Epithelial cell of proximal tubule (primary cell): ENCODE measurements at places on chromosomes 5 and 9.

DNA sequence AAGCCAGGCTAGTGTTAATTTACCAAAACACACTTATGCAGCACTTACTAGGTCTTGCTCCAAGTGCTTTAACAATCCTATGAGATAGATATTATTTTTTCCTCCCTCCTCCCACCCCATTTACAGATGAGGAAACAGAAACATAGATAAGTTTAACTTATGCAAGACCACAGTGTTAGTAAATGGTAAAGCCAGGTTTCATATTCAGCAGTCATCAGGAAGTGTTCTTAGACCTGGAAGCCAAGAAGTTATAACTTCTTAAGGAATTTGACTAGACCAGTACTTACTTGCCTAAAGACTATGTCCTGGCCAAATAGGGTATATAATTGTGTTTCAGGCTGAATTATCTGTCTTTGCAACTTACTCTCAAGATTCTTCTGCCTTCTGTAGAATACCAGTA lies 15.9 kb downstream of the ABHD17B start:
- DNase-seq: no peak

DNA sequence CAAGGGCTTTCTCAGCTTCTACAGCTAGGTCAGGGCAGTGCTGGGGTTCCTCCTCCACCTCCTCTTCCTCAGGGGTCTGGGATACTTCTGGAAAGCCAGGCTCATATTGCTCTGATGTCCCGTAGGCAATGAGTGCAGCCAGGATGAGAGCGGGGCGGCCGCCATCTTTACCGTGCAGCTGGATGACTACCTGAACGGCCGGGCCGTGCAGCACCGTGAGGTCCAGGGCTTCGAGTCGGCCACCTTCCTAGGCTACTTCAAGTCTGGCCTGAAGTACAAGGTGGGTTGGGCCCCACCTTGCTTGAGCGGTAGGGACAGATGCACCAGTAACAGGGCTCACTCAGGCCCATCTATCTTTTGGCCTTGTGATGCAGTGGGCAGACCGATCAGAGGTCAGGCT lies 34.8 kb downstream of the GSN start:
- DNase-seq: no peak

- DNase-seq: no peak
Measured at GRCh38 chr5:89595056-89595455, 712.1 kb upstream of the MEF2C start.

DNA sequence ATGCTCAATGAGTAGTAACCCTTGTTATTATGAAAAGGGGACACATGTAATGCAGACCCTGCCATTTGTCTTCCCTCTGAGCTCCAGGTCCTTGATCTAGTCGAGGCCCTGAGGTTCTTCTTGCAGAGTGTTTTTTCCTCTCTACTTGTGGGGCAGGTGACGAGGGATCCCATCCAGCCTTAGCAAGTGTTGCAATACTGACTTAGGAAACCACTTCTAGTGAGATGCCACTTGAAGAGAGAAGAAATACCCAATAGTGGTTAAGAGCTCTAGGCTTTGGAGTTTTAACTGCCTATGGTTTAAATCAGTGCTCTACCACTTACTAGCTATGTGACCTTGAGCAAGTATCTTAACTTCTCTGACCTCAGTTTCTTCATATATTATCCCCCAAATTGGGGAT lies 10.2 kb downstream of the PPARGC1B start:
- no peak for DNase-seq

DNA sequence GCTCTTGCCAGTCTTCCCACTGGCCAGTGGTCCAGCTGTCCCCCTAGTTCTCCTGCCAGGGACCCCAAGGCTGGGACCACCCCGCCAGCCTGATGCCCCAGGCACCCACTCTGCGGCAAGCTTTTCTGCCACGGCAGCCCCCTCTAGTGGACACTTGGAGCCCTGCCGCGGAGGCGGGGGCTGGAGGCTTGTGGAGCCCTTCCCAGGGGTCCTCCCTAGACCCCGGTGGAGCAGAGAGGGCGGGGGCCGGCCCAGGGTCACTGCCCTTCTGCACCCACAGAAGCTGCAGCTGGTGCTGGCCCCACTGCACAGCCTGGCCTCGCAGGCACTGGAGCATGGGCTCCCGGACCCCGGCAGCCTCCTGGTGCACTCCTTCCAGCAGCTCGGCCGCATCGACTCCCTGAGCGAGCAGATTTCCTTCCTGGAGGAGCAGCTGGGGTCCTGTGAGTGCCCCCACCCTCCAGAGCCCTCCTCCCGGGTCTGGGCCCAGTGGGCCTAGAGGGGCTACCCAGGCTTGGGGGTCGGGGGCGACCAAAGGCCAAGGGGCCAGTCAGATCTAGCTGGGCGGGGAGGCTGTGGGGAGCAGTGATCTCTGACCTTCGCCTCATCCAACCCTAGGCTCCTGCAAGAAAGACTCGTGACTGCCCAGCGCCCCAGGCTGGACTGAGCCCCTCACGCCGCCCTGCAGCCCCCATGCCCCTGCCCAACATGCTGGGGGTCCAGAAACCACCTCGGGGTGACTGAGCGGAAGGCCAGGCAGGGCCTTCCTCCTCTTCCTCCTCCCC lies 9.1 kb downstream of the EGFL7 start:
- no peak for DNase-seq

DNA sequence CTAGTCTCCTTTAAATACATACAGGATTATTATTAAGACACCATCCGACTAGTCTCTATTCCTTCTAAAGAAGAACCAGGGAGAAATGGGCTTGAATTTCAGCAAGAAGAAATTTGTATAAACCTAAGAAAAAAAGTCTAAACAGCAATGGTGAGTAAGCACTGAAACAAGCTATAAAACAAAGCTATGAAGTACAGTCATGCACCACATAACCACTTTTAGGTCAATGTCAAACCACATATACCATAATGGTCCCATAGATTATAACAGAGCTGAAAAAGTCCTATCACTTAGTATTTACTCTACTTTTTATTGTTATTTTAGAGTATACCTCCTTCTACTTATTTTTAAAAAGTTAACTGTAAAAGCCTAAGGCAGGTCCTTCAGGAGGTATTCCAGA lies 102.0 kb upstream of the NFIB start:
- DNase-seq: no peak

GRCh38 chr9:123250504-123250903 lies 17.9 kb downstream of the STRBP start:
- no peak for DNase-seq

- no peak for DNase-seq
Measured at GRCh38 chr5:165188556-165189175, 1683.2 kb downstream of the MAT2B start.

GRCh38 chr5:164784230-164784629 lies 1278.8 kb downstream of the MAT2B start:
- no peak for DNase-seq

- DNase-seq: peak; percentile 27
Measured at GRCh38 chr5:94618029-94618492, 343 bp downstream of the KIAA0825 start.

- no peak for DNase-seq
Measured at GRCh38 chr5:112697322-112697721, 40.4 kb upstream of the APC start.

DNA sequence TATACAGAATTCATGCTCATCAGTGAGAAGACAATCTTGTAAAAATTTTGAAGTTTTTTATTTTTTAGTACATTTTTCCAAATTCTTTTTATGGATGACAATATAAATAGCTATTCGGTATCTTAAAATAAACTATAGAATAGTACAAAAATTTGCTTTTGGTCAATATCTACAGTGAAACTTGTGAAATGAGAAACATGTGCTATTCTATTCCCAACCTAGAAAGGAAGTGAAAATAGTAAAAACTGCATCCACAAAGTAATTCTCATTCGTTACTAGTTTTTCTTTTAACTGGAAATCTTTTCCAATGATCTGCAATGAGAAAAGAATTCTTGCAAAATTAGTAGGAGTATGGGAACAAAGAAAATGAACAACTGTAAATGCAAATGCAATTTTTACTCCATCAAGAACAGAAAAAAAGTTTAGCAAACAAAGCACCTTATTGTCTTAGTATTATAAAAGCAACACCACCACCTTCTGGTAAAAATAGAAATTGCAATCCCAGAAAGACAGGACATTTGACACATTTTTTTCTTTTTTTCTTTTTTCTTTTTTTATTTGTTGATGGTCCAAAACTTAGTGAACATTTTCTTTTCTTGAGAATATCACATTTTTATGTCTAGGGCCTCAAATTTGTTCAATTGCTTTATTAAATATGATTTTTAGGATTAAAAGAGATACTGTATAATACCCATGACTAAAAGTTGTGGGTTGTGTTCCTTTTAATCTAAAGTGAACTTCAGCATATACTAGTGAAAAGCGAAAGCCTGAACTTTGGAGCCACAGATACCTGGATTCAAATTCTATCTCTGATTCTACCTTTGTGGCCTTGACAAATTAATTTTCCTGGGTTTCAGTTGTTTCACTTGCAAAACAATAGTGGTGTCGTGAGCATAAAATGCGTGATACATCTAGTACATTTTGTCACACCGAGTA lies 72.3 kb downstream of the SLCO4C1 start:
- peak; percentile 15 for DNase-seq

- no peak for DNase-seq
Measured at GRCh38 chr5:132376694-132377641, 7.5 kb downstream of the SLC22A5 start.

DNA sequence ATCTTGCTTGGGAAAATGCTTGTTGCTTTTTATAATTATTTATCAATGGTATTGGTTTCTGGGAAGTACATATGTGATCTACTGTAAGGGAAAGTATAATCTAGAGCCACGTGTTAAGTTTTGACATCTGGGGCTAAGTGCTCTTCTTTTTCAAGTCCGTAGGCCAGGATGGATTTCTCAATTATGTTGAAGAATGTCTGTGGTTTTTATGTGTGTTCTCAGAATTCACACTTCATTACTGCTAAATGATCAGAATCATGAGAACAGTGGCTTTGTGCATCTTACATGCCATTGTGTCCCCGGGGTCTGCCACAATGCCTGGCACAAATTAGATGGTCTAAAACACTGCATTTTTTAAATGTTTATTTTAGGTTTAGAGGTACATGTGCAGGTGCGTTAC lies 14.5 kb upstream of the AUH start:
- no peak for DNase-seq

- no peak for DNase-seq
Measured at GRCh38 chr9:10008101-10008799, 604.6 kb downstream of the PTPRD start.

GRCh38 chr5:94283093-94283492 lies 335.3 kb downstream of the KIAA0825 start:
- no peak for DNase-seq

DNA sequence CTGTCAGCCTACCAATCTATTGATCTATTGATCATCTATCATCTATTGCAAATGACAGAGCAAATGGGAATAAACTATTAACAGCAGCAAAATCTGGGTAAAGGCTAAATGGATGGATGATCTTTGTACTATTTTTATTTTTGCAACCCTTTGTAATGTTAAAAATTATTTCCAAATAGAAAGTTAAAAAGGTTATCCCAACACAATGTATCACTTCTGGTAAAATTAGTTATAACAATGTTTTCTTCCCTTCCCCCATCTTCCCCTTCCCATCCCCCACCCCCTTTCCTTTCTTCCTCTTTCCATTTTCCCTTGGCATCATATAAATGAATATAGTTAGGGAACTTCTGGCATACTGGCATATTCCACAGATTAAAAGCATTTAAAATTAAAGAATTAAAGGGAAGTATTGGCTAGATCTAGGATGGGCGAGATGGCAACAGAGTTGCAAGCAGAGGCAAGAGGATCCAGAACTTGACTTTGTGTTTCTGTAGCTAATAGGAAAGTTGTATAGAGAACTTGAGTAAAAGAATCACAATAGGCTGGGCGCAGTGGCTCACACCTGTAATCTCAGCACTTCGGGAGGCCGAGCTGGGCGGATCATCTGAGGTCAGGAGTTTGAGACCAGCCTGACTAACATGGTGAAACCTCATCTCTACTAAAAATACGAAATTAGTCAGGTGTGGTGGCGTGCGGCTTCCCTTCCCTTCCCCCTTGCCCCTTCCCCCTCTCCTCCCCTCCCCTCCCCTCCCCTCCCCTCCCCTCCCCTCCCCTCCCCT lies 66.6 kb upstream of the TAF11L2 start:
- no peak for DNase-seq

GRCh38 chr9:26324786-26325443 lies 567.7 kb downstream of the CAAP1 start:
- DNase-seq: no peak
